AG04449 (cell line): ENCODE measurements at places on chromosomes 2 and 18.

- DNase-seq: no peak
Measured at GRCh38 chr2:210172219-210172575, 988 bp upstream of the KANSL1L start.

- no peak for DNase-seq
Measured at GRCh38 chr2:224682134-224682533, 34.0 kb downstream of the CCDC195 start.

- no peak for DNase-seq
Measured at GRCh38 chr2:236674238-236674637, 104.6 kb downstream of the ACKR3 start.

- no peak for DNase-seq
Measured at GRCh38 chr2:150792780-150793300, 305.4 kb upstream of the RND3 start.

GRCh38 chr18:75250471-75250821, 39.8 kb downstream of the TSHZ1 start:
- DNase-seq: no peak

- no peak for DNase-seq
Measured at GRCh38 chr2:241724975-241725870, 9.2 kb upstream of the D2HGDH start.

DNA sequence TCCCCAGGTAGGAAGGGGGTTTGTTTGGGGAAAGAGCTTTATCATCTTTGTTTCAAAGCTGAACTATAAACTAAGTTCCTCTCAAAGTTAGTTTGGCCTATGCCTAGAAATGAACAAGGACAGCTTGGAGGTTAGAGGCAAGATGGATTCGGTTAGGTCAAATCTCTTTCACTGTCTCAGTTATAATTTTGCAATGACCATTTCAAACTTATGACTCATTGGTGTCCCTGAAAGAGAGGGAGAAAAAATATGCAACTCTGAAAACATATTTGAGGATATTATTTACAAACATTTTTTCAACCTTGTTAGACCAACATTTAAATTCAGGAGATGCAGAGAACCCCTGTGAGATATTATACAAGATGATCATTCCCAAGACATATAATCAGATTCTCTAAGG, 95.7 kb downstream of the EFEMP1 start:
- DNase-seq: no peak

DNA sequence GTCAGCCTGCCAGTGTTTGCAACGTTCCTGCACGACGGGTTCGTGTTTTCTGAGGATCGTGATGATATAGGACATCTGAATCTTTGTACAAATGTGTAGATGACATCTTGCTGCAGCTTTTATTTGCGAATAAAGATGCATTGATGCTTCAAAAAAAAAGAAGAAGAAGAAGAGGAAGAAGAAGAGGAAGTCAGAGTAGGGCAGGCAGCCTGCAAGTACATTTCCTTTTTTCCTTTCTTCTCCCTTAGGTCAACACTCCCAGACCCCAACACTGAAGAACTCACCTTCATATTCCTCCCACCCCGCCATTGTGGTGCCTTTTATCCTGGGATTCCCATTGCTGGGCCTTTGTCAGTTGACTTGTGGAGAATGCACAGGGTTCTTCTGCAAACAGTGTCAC, 91.5 kb downstream of the FHOD3 start:
- no peak for DNase-seq

- DNase-seq: no peak
Measured at GRCh38 chr2:60532421-60532820, 21.0 kb downstream of the BCL11A start.

DNA sequence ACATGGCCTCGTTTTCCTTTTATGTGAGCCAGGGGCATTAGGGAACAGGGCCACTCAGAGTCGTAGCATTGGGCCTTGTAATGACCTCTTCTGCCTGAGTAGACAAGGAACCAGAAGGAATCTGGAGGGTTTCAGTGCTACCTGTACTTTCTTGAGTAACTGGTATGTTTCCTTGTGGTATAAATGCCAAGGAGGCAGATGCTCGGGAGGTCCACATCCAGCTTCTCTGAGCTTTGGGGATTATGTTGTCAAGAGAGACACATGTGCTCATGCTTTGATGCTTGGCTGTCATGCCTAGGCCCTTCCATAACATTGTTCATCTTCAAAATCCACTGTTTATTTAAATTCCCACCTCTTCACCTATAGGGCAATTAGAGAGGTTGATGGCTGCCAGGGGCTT, 26.3 kb downstream of the FOSL2 start:
- no peak for DNase-seq

- no peak for DNase-seq
Measured at GRCh38 chr2:120885749-120886148, 150.1 kb downstream of the GLI2 start.

DNA sequence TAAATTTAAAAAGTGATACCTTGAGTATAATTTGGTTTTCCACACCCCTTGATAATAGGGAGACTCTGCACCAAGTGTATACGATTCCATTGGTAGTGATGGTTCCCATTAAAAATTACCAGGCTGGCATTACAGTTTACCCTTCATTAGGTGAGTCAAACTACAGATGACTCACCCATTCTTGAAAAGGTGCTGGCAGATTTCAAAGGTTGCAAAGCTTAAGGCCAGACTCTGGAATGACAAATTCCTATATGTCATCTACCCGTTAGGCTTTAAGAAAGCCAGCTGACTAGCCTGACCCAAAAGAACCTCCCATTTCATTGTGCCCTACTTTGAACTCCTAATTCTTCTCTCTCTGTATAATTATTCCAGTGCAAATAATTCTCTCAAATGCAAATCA, 124.4 kb downstream of the LRRTM4 start:
- DNase-seq: no peak

- no peak for DNase-seq
Measured at GRCh38 chr2:168050377-168050776, 197.0 kb downstream of the STK39 start.

DNA sequence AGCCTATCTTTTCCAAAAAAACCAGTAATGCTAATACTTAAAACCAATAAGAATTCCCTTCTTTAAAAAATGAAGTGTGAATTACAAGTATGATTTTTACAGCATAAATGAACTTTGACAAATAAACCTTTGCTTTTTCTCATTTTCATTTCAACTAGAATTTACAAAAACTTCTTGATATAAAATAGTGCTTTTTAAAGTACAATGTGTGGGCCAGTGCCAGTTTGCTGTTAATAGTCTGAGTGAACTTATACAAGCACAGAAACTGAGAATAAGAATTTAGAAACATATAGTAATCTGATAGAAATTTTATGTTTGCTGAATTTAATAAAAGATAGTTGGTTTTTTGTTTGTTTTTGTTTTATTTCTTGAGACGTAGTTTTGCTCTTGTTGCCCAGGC, 43.7 kb upstream of the CHRNA1 start:
- DNase-seq: no peak

DNA sequence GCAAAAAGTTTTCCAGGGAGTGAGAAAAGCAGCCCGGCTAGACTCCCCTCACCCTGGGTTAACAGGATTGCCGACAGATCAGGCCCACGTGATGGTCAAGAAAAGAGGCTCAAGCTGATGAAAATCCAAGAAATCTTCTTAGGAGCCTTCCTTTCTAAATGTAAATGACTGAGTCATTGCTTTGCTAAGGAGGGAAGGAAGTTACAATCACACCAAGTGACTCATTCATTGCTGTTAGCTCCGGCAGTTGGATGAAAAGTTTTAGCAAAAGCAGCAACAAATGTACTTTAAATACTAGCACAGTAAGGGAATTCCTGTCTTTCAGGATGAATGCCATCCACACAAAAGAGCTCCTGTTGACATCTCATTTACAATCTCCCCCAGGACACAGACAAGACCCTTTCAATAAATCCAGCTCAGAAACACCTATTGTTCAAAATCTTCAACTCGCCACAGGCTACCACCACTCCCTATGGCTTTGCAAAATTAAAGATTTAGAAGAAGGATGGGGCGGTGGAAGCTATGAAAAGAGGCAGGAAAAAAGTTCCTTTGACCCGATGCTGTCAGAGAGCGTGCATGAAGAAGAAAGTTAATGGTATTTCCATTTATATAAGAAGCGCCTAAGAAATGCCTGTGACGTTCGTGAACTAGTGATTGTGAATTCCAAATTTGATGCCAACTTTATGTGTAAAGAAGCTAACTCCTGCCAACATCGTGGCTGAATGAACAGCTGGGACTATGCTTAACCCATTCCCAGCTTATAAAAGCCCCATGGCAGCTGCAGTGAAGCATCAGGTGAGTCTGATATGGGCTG, 153.7 kb downstream of the TGIF1 start:
- DNase-seq: peak; percentile 97

DNA sequence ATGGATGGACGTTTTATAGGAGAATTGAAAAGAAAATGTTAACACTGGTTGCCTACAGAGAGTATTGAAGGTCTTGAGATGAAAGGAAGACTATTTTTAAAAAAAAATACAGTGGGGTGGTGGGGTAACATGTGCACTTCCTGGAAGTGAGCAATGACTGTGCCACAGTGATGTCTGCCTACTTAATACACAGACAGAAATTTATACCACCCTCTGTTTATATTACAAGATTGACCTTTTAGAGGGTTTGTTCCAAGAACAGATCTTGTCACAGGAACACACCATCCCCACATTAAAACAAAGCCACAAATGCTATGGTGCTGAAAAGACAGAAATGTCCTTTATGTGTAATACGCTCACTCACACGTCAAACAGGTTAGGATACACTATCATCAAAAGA, 87.6 kb downstream of the THADA start:
- no peak for DNase-seq

DNA sequence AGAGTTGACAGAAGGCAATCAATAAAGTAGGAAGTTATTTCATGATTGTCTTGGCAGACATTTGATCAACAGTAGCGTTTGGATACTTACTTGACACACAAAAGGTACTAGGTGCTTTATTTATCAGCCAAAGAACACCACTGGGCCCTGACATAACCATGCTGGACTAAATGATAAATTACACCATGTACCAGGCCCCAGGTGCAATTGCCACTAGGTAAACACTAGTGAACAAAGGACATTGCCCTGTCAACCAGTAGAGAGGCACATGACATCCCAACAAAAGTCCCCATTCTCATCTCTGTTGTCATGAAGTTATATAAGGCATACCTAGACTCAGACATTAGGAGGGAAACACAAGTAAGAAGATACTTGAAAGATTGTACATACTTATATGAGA, 747.2 kb downstream of the SATB2 start:
- no peak for DNase-seq

DNA sequence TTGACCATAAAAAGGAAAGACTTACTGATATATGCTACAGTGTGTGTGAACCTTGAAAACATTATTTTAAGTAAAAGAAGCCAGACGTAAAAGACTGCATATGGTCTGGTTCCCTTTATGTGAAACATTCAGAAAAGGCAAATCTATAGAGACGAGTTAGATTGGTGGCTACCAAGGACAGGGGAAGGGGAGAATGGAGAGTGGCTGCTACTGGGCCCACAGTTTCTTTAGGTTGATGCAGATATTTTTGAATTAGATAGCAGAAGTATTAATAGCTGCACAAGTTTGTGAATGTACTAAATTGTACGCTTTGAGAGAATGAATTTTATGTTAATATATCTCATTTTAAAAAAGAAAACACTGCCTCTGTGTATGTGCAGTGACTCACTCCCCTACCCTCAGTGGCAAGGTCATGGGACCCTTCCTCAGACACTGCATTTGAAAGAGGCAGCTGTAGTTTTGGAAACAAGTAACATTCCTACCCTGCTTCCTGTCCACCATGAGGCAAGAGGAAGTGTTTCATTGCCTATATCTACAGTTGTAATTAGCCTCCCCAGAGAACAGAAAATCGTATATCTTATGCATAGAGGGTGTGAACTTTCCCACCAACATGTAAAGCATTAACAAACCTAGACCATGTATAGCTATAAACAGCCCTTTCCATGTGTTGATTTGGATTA, 29.8 kb upstream of the ARMC9 start:
- no peak for DNase-seq

GRCh38 chr18:56984731-56985130, 162.2 kb upstream of the BOD1L2 start:
- no peak for DNase-seq

GRCh38 chr2:8721410-8721809, 39.6 kb downstream of the ID2 start:
- no peak for DNase-seq

GRCh38 chr2:102950371-102950946, 188.6 kb downstream of the TMEM182 start:
- no peak for DNase-seq

DNA sequence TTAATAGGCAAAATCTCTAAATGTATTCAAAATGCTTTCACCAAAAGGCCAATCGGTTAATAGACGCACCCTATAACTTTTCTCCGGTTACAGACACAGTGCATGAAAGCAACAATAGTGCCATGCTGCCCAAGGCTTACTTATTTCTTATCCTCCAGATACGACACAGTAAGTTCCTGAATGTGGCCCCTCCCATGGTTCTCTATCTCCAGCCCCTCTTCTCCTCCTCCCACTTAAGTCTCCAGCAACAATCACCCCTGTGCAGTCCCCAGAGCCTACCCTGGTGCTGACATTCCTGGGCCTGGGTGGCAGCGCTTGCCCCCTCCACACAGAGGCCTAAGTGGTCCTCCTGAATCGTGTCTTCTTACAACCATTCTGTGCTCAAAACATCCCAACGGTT, 3.6 kb downstream of the KIDINS220 start:
- DNase-seq: no peak
